ENCODE measurements at places on chromosomes 1 and 21.

DNA sequence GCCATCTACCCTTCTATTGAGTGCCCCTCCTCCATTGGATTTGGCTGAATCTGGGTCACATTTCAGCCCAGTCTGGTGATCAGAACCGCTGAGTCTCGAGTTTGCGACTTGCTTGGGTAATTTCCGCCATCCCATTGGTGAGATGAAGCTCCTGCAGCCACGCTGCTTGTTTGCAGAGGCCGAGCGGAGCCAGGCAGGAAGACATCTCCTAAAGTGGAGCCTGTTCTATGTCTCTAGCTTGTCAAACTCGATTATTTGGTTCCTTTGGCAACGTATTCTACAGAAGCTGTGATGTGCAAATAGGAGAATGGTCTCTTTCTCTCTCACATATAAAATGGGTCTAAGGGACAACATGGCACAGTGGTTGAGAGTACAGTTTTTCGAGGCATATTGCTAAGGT is 206.8 kb upstream of the PLXNA2 start:
- DNase-seq, result peak; percentile 1

- DNase-seq, result peak; percentile 53
Observed at GRCh38 chr1:20485527-20486456, at the start of gene CAMK2N1. CAMK2N1 (minus strand) TSS chr1:20486210; CDS start chr1:20485379, 831 bp downstream.

DNA sequence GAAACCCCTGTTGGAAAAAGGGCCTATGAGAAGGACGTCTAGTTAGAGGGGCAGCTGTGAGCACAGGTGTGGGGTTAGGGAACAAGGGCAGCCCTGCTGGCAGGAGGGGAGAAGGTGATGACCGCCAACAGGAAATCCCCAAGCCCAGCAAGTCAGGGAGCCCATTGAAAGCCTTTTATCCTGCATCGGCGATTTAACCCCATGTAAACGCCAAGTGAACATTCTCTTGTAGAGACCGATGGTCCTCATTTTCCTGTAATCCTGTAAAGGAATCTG is 1.1 kb upstream of the BSND start:
- DNase-seq, result no peak

DNA sequence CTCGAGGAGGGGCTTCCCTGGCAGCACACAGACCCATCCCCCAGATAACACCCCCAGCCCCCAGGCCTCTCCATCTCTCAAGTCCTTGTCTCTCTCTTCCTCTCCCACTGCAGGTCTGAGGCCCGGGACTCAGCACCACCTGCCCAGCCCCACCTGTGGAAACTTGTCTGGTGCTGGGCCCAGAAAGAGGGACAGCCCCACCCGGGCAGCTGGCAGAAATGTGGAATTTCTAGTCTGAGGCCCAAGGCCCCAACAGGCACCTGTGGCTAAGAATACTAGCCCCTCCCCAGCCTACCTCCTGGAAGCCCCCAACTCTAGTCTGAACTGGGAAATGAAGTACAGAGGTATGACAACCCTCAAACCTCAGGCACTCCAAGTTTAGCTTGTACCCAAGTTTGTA is 15.4 kb downstream of the TTC39A start:
- DNase-seq, result no peak

DNA sequence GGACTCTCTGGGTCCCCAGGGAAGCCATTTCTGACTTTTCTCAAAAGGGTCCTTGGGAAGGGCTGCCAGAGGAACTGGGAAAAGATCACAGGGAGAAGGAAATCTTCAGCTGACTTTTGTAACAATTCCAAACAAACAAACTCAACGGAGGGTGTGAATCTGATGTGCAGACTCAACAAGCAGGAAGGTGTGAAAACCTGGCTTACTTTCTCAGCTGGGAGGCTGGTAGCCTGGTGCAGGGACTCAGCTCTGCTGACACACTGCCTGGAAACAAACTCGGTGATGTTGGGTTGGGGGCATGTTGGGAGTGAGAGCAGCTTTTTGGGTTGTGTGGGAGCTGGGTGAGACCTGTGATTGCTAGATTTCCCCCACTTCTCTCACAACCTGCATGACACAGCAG is 10.2 kb upstream of the HSD3B2 start:
- no peak for DNase-seq

GRCh38 chr1:183604815-183605214 is 14.6 kb upstream of the NCF2 start:
- no peak for DNase-seq

DNA sequence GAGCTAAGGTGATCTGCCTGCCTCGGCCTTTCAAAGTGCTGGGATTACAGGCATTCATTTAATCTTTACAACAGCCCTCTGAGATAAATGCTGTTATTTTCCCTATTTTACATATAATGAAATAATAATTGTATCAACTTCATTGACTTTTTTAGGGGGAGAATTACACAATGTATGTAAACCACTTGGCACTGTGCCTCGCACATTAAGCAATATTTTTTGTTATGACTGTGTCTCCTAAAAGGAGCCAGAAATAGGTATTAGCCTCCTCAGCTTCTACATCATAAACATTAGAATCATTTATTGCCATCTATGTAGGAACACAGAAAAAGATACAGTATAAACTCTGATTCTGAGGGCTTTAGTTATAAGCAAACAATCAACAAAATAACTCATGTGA is 1.1 kb upstream of the DNAJC28 start:
- DNase-seq, result no peak

GRCh38 chr1:183676586-183677189 is 23.6 kb upstream of the APOBEC4 start:
- DNase-seq, result no peak

GRCh38 chr1:11740258-11741192 is 4.6 kb downstream of the AGTRAP start:
- no peak for DNase-seq

DNA sequence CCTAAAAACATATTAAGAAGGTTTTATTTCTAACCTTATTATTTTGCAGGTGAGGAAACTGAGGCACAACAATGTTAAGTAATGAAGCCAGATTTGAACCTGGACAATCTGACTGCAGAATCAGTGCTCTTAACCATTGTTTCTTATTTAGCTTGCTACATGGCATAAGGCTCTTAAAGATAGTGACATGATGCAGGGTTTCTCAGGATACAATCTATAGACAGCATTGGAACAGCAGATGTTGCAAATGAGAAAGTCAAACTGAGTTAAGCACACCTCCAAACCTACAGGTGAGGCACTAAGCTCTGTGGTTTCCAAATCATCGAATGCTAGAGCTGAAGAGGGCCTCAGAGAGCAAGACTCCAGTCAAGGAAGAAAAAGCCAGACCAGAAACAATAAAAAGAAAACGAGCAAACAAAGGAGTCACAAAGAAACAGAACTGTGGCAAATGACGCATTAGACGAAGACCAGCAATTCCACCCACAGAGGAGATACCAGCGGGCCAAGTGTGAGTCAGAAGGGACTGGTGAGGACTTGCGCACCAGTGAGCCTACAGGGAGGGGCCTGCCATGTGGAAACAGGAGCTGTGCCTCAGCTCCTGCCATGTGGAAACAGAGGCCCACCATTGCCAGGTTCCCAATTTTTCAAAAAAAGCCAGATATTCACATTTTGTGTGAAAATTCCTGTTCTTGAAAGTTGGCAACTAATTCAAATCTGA is 14.4 kb downstream of the CD58 start:
- no peak for DNase-seq

- no peak for DNase-seq
Observed at GRCh38 chr1:8152731-8153702, 126.9 kb upstream of the ERRFI1 start.

GRCh38 chr1:225865514-225865913 is 16.7 kb downstream of the TMEM63A start:
- DNase-seq, result no peak

GRCh38 chr1:56169856-56170255 is 409.5 kb downstream of the PLPP3 start:
- no peak for DNase-seq

DNA sequence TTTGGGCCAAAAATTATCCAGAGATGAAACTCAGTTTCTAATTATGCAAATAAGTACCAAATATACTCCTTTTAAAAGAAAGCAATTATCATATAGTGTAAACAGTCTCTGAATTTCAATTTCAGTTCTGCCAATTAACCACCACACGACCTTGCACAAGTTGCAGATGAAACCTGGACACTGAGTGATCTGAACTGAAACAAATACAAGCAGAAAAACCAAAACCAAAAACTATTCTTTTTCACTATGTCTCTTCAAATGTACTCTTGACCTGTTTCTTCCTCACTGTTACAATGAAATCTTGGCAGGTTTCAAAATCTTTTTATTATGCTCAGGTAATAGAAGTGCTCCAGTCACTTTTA is 79.2 kb downstream of the TYW3 start:
- DNase-seq, result no peak

GRCh38 chr1:56106531-56107274 is 472.7 kb downstream of the PLPP3 start:
- DNase-seq, result no peak

DNA sequence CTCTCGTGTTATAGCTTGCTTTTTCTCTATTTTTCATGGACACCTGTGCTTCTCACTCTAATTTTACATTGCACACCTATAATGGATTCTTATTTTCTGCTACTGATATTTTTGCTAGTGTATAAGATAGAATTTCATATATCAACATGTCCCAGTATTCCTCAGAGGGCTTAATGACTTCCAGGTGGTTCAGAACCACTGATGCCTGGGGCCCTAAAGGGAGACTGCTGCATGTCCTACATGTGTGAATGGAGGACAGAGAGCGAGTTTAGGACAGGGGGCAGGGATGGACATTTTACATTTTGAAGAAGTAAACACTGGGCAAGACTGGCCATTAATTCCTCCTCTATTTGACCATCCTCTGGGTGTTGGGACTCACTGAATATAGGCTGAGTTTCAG is 100.6 kb downstream of the DISC1 start:
- no peak for DNase-seq

DNA sequence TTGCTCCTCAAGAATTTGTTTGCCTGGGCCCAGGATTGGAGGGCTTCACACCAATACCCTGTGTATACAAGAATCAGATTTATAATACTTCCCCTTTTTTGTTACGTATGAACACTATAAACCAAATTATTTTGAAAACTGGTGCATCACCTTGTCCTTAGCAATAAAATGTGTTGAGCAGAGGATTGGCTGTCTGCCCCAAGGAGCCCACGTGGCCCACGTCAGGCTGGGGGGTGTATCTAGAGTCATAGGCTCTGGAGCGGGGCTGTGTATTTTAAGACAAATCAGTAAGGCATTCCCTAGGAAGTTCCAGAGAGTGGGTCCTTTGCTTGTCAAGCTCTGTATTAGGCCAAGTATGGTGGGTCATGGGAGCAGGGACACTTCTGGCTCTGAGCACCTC is 2.0 kb upstream of the ST3GAL3 start:
- DNase-seq, result no peak

DNA sequence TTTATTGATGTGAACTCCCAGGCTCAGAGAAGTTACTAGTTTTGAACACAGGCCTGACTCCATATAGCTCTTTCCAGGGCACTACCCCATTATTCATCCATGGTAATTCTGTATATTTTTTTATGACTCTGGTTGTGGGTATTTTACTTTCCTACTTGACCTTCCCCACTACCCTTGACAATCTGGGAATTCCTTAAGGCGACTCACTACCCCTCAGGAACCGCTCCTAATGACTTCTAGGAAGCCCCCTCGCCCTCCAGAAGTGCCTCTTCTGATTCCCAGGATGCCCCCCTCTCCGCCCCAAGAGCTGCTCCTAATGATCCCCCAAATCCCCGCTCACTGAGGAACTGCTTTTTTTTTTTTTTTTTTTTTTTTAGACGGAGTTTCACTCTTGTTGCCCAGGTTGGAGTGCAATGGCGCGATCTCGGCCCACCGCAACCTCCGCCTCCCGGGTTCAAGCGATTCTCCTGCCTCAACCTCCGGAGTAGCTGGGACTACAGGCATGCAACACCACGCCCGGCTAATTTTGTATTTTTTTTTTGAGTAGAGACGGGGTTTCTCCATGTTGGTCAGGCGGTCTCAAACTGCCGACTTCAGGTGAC is 972 bp upstream of the KDM4A start:
- DNase-seq, result no peak
